ENCODE measurements at places on chromosomes 5 and 9. TPM values are rescaled to one million over a fixed set of nuclear protein-coding genes. Genes with fewer than 3 reads are reported as not detected.

Gene SPAG8
- 5.1 TPM for total RNA-seq

Gene FOXD4L5
- 0.24 TPM for total RNA-seq

Gene IFNK
- total RNA-seq: 2.4 TPM

Gene SLC27A4
- 8.9 TPM for total RNA-seq

Gene MARCHF11
- 8.2 TPM for total RNA-seq

Gene DNM1
- 36.4 TPM for total RNA-seq

Gene ACTBL2
- 3.1 TPM for total RNA-seq

Gene CD180
- total RNA-seq: 1.2 TPM

Gene ARHGEF28
- total RNA-seq: 13.7 TPM

Gene ST8SIA4
- 13.5 TPM for total RNA-seq

Gene FBXO4
- 39.0 TPM for total RNA-seq

Gene CDX1
- total RNA-seq: 2.4 TPM

Gene DAB2IP
- 60.9 TPM for total RNA-seq

Gene PTGER4
- total RNA-seq: 23.6 TPM

Gene FAM240B
- not detected for total RNA-seq

Gene TMEFF1
- total RNA-seq: not detected

Gene PCDHGB4
- 18.3 TPM for total RNA-seq
